ENCODE measurements at places on chromosomes 16 and 17.

- no peak for DNase-seq
Observed at GRCh38 chr17:35519439-35519838, 18.0 kb downstream of the SLFN12L start.

DNA sequence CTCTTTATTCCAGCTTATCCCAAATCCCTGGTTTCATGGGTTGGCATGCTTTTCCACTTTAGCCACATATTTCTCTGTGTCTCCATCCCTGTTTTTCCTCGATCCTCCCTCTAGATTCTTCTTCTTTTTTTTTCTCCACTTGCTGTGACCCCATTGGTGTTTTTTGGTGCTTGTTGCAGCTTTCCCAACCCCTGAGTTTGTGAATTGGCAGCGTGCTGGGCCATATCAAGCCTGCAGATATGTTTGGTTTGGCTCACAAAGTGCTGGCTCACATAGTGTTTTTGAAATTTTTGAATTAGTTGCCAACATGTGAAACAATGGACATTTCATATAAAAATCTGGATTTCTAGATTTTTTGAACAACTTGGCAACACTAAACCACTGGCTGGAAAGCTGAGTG, 8.8 kb downstream of the GPR139 start:
- DNase-seq, result no peak

DNA sequence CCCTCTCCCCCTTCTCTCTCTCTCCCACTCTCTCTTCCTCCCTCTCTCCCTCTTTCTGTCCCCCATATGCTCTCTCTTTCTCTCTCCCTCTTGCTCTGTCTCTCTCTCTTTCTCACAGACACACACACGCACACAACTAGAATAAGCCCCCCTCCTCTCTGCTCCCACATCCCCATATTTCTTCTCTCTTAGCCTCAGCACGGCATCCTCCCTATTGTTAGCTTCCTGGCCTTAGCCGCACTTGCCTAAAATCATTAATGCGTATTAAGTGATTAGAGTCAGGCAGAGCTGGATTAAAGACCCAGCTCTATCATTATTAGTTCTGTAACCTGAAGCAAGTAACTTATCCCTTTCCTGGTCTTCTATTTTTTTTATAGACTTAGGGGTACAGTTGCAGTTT, 319.0 kb upstream of the C16orf82 start:
- no peak for DNase-seq

- no peak for DNase-seq
Observed at GRCh38 chr16:74758801-74759200, 15.8 kb downstream of the FA2H start.

GRCh38 chr16:79347277-79347676, 253.3 kb downstream of the MAF start:
- no peak for DNase-seq

DNA sequence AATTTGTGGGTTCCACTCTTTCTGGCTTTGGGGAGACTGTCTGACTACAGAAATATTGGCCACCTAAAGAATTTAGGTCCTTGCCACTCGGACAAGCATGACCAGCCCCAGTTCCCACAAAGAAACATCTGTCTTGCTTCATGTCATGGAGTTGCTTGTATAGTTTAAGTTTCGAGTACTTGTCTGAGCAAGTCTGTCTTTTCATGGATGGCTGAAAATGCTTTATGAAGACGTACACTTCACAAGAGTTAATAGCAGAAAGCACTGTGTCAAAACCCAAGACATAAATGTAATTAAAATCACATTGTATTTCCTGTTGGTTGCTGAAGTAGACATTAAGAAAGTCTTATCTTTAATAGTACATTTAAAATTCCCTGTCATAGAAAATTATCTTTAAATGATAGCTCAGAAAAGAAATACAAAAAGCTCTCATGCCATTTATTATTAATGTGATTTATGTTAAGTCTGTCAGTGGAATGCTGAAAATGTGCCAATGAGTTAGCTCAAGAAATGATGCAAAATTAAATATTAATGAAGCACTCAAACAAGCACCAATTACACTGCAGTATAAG, 29.8 kb upstream of the XYLT2 start:
- DNase-seq, result no peak

Data from central memory CD4-positive, alpha-beta T cell (primary cell).